ENCODE measurements at places on chromosomes 3 and 15.
A peak's percentile ranks its signal among the peaks of the same experiment; 100 is the strongest.

- DNase-seq = no peak
Measured at GRCh38 chr3:129330409-129330808, 51.7 kb downstream of the HMCES start.

DNA sequence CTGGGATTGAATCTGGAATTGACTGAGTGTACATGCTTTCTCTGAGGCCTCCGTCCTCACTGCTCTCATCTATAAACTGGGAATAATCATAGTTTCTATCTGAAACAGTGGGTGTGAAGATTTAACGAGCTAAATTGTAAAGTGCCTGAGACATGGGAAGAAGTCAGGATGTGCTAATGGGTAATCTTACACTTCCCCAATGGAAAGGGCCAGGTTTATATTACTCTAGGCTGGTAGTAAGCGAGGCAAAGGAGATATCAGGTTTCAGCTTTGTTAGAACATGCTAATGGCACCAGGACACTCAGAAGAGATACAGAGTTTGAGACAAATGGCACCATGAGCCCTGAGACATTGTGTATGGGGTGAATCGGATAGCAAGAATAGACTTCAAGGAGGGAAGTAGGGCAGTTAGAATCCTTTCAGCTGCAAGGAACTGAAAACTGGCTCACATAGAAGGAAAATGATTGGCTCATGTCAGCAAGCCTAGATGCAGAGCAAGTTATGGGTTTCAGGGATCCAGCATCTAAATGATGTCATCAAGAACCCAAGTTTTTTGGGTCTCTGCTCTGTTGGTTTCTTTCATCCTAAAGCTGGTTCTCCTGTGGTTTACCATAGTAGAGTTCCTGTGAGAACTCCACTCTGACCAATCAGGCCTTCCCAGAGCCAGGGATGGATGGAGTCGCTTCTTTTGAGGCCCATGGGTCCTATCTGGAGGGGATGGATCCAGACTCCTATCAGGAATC is 21.8 kb downstream of the FLNB start:
- DNase-seq = no peak

DNA sequence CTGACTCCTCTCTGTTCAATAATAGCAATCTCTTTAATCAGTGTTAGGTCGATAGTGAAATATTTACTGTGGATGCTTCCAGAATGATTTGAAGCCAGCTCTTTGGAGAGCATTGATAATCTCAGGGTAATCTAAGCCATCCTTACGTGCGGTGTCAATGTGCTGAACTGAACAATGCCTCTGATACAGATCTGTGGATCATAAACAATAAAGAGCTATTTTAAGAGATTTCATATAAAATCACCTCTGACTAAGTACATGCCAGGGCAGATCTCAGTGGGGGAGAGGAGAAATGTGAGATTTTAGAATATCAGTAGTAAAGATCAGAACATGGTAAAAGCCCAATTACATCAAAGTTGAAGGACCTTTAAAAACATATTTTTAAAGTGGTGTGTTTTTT is 319.3 kb upstream of the GBE1 start:
- DNase-seq = no peak

DNA sequence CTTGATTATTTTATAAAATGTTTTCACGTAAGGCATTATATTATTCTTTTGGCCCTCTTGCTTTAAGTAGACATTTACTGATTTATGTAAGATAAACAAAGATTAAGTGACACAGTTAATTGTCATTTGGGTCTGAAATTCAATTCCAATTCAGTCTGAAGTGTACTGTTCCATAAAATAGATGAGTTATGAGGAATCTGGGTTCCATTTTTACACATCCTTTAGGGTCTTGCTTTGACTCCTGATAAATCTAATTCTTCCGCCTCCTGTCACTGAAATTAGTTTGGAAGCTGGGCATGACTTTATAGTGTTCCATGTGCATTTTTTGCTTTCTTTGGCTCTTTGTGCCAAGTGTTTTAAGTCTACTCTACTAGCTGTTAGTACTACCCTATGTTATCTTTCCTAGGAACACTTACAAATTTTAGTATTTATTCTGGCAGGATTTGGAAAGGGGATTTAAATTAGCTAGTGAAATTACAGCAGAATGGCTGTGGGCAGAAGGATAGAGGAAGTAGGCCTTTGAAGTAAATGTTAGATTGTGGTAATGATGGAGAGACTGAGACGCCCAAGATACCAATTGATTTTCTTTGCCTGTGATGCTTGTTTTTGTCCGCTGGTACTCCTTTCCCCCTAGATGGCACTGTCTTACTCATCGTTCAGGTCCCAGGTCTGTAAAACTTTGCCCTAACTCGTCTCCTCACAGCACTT is 14.3 kb downstream of the ARL8B start:
- peak; percentile 72 for DNase-seq

DNA sequence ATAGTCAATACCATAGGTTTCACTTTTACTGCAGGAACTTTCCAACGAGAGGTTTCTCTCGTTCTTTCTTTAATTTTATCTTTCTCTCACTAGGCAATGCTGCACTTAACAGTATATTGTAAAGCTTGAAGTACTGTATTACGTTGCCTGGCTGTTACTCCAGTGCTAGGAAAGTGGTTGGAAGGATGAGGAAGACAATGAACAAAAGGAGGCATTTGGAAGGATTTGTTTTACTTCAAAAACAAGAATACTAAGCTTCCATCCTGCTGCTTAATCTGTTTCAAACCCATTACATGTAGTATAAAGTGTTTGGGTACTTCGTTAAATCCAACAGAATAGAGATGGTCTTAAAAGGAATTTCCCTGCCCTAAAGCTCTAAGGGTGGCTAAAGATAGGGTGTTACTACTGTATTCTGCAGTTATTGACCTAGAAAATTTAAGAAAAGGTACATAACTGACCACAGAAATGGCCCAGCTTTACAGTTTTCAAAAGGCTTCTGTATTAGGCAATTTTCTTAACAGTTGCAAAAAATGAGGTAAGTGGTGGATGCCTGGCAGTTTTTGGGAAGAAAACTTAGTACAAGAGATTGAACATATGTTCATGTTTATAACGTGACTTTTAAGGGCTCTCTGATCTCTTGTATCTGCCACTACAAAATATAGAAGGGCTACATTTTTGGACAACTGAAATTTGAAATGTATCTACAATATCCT is 785 bp upstream of the IFT57 start:
- no peak for DNase-seq

GRCh38 chr3:83092521-83093221 is 1331.2 kb upstream of the GBE1 start:
- no peak for DNase-seq

DNA sequence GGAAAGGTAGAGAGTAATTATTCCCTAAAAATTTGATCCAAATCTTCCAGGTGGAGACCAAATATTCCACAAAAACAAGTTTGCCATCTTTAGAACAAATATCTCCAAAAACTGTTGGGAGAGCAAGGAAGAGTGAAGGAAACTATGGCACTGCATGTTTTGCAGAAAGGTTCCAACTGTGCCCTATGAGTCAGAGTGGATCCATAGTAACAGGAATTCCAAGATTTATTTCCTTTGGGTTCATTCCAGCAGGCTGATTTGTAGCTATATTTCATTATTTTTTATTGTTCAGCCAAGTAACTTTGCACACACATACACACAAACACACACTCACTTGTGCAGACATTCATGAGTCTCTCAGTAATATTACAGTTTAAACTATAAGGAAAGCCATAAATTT is 459.7 kb upstream of the EPHA6 start:
- DNase-seq = no peak

DNA sequence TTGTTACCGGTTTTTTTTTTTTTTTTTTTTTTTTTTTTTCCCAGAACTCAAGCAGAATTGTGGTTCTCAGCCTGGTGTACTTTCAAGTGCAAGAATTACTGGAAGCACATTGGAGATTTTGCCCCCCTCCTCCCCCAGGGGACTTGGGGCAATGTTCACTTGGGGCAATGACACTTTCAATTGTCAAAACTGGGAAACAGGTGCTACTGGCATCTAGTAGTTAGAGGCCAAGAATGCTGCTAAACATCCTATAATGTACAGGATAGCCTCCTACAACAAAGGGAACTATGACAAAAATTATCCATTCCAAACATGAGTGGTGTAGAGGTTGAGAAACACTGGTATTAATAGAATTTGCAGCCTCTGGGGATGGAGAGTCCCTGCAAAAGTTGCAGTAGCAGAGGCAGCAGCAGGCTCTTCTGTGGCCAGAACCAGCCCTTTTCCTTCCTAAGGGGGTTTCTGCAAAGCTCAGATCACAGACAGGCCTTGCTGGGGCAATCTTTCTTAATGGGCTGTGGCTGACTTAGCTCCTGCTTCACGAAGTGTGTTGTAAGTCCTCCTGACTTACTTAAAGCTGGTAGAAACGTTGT is 144.3 kb upstream of the MRPS22 start:
- no peak for DNase-seq

DNA sequence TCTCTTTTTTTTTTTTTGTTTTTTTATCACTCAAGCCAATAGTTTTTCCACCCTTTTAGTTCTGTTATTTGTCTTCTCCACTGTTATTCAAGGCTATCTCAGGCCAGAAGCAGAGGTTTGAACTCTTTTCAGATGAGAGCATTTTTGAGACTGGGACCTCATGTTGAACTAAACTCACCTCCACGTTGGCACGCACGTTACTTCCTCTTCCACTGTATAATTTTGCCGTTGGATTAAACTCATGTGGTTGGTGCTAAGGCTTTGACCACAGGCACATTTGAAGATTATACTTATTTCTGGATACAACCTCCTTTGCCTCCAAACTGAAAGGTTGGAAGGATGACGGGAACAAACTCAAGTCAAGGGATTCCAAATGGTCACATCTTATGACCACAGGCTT is 501.3 kb upstream of the TPRG1 start:
- DNase-seq = no peak

DNA sequence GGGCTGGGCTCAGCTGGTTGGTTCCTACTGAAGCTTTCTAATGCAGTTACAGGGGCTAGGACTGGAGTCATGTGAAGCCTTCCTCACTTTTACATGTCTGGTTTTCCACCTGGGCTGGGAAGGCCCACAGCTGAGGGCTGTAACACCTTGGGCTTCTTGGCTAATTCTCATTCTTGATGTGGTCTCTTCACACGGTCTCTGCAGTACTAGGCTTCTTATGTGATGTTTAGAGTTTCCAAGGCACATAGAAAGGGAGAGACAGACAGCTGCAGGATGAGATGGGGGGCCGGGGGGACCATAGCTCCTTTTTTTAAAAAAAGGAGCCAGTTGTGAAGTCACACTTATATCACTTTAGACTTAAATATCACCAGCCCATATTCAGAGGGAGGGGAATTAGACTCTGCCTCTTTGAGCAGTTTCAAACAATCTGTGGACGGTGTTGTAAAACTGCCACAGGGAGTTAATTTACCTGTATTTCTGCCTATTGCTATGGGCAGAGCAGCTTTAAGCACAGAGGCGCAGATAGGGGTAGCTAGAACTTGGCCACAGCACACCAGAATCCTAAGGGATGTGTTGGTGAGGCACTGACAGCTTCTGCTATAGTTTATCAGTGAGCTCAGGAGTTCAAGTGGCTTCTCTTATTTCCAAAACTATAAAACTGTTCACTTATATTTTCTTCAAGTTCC is 46.7 kb downstream of the NKIRAS1 start:
- no peak for DNase-seq

GRCh38 chr3:134327594-134327975 is 46.7 kb downstream of the AMOTL2 start:
- DNase-seq = no peak

- DNase-seq = no peak
Measured at GRCh38 chr3:42172047-42172654, 81.0 kb downstream of the TRAK1 start.

DNA sequence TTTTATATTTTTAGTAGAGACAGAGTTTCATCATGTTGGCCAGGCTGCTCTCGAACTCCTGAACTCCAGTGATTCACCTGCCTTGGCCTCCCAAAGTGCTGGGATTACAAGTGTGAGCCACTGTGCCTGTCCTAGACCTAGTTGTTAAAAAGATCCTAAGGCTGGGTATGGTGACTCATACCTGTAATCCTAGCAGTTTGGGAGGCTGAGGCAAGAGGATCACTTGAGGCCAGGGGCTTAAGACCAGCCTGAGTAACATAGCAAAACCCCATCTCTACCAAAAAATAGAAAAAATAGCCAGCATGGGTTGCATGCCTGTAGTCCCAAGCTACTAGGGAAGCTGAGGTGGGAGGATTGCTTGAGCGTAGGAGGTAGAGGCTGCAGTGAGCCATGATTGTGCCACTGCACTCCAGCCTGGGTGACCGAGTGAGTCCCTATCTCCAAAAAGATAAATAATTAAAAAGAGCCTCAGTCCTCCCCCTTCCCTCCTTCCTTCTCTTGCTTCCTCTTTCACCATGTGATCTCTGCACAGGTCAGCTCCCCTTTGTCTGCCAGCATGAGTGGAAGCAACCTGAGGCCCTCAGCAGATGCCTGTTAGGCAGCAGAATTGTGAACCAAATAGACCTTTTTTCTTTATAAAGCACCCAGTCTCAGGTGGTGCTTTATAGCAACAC is 9.8 kb upstream of the FNDC3B start:
- no peak for DNase-seq

DNA sequence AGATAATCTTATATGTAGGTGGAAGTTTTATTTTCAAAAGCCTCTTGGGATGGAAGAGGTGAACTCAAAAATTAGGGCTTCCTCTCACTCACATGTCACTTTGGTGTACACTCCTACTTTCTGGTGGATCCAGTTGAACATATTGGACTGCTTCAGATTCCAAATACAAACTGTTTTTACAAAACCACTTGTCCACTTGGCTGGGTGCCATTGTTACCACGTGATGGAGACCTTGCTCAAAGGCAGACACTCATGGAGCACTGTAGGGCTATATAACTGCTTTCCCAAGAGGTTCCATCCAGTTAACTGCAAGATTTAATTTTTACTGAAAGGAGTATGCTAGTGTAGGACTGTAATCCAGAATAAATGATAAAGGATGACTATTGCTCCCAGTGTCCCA is 307.0 kb downstream of the EPHA6 start:
- no peak for DNase-seq

- peak; percentile 33 for DNase-seq
Measured at GRCh38 chr15:58043192-58043903, 22.2 kb downstream of the ALDH1A2 start.

DNA sequence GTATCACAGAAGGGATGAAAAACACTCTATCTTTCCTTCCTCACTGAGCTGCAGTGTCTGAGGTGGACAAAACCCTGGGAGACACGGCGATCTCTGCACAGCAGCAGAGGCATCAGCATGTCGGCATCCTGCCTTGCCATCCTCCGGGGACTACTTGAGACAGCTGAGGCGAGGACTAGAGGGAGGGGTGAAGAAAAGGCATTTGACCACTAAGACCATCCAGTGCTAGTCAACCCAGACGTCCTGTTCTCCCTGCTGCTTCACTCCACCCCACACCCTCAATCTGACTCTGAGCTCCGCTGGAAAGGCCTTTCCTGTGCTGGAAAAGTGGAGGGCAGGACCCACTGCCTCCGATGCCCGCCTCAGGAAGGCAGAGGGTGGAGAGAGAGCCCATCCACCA is 67.3 kb downstream of the VGLL4 start:
- DNase-seq = no peak
